ENCODE measurements at places on chromosomes 3 and 15.

- DNase-seq: no peak
These were observed 57.6 kb downstream of the TMEM44 start for GRCh38 chr3:194575484-194576210.

DNA sequence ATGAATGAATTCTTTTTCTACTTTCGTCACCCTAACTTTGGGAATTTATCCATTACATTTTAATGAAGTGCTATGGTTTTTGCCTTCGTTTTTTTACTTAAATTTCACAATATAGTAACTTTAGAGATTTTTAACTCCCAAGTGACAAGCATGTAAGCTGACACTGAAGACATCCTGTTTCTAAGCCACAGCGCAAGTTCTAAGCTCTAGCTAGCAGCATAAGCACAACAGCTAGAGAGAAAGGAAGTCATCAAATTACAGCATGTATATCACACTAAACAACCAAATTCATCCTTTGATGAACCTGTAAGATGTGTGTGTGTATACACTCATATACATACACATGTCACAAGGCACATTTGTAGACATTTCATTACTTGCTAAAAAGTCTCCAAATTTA lies 119.3 kb downstream of the P3H2 start:
- DNase-seq: no peak

DNA sequence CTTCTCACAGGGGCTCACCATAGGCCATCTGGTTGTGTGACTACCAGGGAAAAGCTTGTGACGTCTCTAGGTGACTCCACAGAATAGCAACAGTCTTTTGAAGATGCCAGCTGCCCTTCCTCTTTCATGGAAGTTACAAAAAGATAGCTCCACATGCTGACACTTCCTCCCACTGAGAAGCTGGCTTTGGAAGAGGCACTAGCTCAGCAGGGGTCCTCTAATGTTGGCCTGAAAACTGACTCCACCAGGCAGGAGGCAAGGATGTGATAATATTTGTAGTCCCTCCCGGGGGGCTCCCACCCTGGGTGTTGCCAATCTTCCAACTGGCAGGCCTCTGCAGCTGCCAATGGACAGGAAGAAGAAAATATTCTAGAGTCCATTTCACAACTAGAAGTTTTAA lies 343.5 kb downstream of the NEK10 start:
- no peak for DNase-seq

- peak; percentile 64 for DNase-seq
These were observed 270.8 kb downstream of the UACA start for GRCh38 chr15:70492240-70493177.

- no peak for DNase-seq
These were observed 65.7 kb upstream of the ALDH1L1 start for GRCh38 chr3:126245811-126246727.

- DNase-seq: no peak
These were observed 45.6 kb downstream of the NMD3 start for GRCh38 chr3:161266731-161267150.

DNA sequence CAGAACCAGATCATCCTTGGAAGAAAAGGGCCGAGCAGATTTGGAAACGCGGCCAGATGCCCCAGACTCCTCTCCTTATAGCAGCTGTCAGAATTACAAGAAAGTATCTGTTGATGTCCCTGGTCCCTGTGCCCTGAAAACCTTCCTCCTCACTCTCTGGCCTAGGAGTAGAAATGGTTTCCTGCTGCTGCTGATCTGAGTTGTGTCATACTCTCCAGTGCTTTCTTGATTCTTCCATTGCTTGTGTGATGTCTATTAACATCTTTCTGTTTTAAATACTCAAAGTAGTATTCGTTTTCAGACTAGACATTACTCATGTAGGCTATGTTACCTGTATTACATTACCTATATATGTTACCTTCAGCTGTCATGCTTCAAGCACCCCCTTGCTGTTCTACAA lies 26.8 kb upstream of the HERC1 start:
- DNase-seq: no peak

GRCh38 chr3:24521420-24522145 lies 26.9 kb upstream of the THRB start:
- no peak for DNase-seq

- DNase-seq: no peak
These were observed 2.1 kb upstream of the ANXA2 start for GRCh38 chr15:60399931-60400330.

GRCh38 chr3:58041826-58042324 lies 33.7 kb downstream of the FLNB start:
- no peak for DNase-seq

GRCh38 chr3:180135101-180135500 lies 98.4 kb upstream of the PEX5L start:
- DNase-seq: no peak

DNA sequence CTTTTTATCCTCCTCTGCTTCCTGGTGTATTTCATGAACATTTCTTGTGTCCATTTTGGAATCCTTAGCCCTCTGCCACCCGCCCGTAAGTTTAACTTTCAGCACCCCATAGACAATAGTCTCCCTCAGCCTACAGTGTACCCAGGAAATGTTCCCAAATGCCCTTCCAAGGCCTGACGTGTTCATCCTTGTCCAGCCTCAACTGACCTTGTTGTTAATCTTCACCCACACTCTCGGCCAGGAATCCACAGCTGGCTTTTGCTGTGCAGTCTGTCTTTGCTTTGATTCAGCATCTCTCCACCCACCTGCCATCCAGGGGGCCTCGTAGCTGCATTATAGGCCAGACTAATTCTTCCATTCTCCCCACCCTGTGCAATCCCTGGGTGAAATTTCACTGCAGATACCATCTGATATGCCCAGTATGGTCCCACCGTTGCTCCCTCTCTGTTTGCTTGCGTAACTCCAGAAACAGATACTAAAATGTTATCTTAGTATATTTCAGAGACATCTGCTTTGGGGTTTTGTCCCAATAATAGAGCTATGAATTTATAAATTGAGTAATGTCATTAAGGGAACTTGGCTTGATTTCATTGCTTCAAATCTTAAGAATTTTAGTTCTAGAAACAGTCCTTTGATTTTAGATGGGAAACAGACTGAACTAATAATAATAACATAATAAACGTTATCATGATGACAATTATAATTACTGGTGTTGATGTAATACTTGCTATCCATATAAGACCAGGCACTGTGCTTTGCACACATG lies 16.6 kb downstream of the GUCA1C start:
- no peak for DNase-seq

DNA sequence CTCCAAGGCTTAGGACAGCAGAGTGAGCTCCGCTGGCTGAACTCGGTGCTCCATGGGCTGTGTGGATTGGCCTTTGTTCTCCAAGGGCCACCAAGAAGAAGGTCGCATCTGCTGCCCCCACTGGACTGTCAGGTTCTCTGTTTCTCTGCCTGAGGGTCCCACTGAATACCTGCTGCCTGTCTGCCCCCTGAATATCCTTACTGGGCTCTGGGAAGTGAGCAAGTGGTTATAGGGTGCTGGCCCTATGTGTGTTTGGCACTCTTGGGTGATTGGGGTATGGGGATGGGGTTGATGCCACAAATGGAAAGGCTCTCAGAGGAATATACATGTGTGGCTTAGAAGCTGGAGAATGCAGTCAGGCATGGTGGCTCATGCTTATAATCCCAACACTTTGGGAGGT lies 82.3 kb downstream of the THSD4 start:
- DNase-seq: no peak

DNA sequence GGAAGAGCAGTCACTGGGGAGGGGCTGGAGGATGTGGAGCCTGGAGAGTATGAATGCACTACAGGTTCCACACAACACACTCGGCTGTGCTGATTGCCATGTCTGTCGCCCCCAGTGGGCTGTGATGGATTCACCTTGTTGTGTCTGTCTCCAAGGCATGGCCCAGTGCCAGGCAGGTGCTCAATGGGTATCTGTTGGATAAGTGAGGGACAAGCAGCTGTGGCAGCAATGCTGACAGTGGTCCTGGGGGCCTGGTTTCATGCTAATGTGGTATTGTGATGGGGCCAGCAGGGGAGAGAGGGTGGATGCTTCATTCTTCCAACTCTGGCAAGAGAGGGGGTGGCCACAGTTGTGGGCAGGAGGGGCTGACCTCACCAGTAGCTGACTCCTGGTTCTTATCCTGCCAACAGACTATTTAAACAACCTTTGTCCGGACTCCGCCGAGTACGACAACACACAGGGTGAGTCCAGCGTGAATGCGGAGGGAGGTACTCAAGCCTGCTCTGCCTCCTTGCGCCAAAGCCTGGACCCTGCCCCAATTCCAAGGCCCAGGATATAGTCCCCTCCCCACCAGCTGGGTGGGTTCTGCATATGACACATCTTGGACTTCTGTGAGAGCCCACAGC lies 47.3 kb upstream of the NR2C2 start:
- DNase-seq: no peak

DNA sequence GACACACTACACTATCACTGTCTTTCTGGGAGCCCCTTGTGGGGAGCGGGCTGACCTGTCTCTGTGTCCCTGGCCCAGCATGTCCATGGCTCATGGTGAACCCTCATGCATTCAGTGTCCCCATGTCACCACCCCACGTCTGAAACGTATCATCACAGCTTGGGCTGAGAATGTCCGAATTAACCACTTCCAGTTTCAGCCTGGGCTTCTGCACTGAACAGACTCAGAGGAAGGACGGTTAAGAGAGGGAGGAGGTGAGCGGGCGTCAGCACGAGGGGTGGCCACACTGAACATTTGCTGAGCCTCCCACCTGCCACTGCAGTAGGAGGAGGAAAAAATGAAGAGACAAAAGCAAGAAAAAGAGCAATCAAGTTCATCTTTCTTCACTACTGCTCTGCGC lies 30.5 kb downstream of the ATP2B2 start:
- no peak for DNase-seq

GRCh38 chr15:73617913-73618312 lies 15.3 kb downstream of the NPTN start:
- no peak for DNase-seq

- no peak for DNase-seq
These were observed 75.2 kb downstream of the FILIP1L start for GRCh38 chr3:100039075-100039474.
